ENCODE measurements at places on chromosomes 13 and 19.

- no peak for DNase-seq
Measured at GRCh38 chr13:26320766-26321165, 66.8 kb downstream of the CDK8 start.

DNA sequence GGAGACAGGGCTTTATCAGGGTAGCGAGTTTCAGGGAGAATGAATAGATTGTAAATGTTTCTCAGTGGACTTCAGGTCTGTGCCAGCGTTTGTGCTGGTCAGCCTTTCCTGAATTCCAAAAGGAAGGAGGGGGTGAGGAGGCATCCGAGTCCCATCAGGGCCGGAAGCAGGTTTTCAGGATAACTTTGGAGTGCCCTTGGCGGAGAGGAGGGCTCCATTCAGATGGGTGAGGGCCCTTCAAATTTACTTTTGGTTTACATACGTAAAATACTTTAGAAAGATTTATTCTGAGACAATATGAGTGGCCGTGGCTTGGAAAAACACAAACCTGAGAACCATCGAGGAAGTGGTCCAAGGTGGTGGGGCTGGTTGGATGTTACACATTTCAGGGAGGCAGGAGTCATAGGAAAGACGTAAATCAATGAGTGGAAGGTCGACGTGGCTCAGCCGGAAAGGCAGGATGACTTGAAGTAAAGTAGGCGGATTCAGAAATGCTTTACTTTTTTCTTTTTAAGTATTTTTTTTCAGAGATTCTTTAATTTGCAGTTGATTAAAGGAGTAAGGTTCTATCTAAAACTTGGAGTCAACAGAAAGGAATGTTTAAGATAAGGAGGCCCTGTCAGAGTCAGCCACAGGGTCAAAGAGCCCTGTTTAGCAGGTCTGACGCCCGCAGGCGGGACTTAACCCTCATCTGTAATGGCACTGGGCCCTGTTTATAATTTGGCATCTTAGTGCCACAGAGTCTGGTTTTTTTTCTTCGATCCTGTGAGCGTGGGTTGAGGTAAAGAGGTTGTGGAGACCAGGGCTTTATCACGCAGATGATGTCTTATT lies 32.8 kb downstream of the ATP11A start:
- DNase-seq, result peak; percentile 75

- DNase-seq, result no peak
Measured at GRCh38 chr13:25169356-25169755, 2.7 kb downstream of the AMER2 start.

- no peak for DNase-seq
Measured at GRCh38 chr13:32852526-32852925, 163.7 kb upstream of the KL start.

GRCh38 chr19:31168106-31168625 lies 181.1 kb downstream of the TSHZ3 start:
- DNase-seq, result no peak

GRCh38 chr13:51222037-51222685 lies at the start of gene FAM124A:
FAM124A (plus strand) TSS chr13:51222398; CDS start chr13:51222502, 104 bp downstream.
- DNase-seq, result no peak

DNA sequence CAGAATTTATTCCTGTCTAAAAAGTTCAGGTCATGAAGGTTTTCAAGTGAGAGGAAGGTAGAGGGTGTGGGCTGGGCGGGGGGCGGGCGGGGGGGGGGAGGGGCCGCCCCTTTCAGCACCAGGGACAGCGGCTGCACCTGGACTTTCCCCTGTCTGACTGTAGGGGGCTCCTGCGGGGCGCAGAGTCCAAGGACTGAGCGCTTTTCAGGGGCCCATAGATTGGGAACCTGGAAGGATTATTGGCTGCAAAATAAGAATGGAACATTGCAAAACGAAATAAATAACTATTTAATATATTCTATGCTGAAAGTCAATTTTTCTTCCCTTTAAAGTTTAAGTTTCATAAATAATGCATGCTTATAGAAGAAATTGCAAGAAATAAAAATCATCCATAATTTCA lies 8.9 kb upstream of the CYP4F3 start:
- DNase-seq, result peak; percentile 4

GRCh38 chr19:13873834-13874515 lies 3.0 kb upstream of the NANOS3 start:
- no peak for DNase-seq

DNA sequence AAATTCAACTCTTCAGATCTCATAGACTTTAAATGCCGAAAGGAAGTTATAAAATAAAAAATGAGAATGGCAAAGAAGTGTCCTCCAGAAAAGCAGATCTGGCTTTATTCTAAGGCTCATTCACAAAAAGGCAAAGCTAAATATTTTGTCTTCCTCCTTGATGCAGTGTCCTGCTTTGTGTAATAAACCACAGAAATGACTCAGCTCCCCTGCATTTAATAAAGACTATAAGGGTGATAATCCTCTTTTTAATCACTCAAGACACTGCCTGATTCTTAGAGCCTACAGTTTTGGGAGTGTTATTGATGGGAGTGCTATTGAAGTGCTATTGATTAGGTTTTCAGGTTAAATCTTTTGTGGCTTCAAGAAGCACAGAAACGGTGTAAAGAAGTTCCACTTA lies 482.0 kb downstream of the PCDH20 start:
- DNase-seq, result no peak
